ENCODE measurements at places on chromosomes 4 and X. TPM values are rescaled to one million over a fixed set of nuclear protein-coding genes. Genes with fewer than 3 reads are reported as not detected.
A peak's percentile ranks its signal among the peaks of the same experiment; 100 is the strongest.

DNA sequence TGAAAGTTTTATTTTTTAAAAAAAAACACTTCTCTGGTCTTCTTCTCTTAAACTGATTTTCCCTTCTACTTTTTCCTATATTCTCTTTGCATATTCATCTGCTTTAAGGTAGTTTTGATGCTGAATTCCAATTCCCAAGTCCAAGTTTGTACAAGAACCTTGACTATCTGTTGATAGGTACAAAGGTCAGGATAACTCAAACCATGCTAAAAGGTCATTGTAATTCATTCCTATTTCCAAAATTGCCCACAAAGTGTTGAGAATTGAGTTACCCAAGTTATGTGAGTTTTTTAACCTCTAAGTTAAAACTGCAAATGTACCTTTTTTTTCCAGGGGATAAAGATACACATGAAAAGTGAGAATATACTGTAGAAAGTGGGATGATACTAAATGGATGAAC lies 46.1 kb upstream of the TMEM192 start:
- no peak for DNase-seq

HPRT1 gene
- 25.0 TPM for total RNA-seq

- DNase-seq: no peak
Observed at GRCh38 chrX:85203461-85203970, 40.1 kb downstream of the SATL1 start.

GRCh38 chr4:11435557-11435956 lies 6.9 kb upstream of the HS3ST1 start:
- DNase-seq: no peak

CISD2 gene
- total RNA-seq: 30.5 TPM

- DNase-seq: peak; percentile 62
Observed at GRCh38 chrX:97806238-97806637, 922.5 kb downstream of the RPA4 start.

DNA sequence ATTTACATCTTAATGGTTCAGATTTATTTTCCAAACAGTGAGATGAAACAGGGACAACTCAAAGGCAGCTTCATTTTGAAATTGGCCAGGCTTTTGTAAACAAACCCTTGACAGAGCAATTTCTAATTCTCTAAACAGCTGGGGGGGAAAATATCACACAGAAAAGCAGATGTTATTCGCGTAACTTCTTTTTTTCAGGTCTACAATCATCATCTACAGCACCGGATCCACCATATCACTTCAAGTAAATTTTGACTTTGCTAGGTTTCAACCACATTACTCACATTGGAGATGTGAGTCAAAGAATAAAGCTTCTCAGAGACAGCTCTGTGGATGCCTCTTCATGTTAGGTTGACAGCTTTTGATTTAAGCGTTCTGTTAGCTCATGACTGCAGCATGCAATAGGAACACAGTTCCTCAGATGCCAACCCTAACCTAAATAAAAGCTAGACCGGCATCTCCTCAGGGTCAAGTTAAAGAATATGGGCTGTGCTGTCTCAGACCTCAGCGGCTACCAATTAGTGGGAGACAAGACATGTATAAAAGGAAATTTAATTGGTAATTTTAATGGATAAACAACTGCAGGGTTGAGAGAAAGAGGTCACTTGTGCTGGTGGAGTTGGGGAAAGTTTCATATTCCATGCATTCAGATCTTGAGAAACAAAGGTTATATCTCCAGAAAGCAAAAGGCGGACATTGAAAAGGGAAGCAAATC lies 26.8 kb downstream of the AMELX start:
- no peak for DNase-seq

BGN gene
- 53.3 TPM for total RNA-seq

GRCh38 chr4:65789805-65790204 lies 119.5 kb upstream of the EPHA5 start:
- DNase-seq: no peak

FRMD7 gene
- total RNA-seq: not detected

- no peak for DNase-seq
Observed at GRCh38 chrX:38045538-38046096, 39.3 kb downstream of the SYTL5 start.

PDE6B gene
- total RNA-seq: not detected

DNA sequence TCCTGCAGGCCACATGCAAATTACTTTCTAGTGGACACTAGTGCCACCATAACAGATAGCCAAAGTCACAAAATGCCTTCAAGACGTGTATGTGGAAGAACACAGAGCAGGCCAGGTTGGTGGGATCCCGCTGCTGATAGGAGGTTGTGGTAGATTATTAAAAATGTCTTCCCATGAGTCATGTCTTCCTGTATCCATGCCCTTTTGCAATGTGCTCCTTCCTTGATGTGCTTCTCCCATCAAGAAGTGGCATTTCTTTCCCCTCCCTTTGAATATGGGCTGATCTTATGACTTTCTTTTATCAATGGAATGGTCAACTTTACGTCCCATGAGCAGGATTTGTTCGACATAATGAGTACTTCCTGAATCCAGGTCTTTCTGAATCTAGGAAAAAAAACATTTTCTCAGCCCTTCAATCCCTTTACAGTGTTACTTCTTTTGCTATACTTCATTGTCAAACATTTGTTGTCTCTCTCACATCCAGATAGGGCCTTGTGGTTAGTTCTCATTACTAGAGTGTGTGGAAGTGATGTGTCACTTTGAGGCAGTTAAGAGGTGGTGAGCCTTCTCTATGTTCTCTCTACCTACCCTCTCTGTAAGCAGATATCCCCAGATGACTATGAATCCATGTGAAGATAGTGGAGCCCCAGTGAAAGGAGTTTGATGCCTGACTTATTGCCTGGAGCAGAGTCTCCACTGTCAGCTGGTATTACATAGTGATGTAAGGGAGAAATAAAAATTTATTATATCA lies 519.2 kb upstream of the DIPK2B start:
- DNase-seq: peak; percentile 68

All from M059J (cell line).